Right ventricle myocardium inferior (tissue), 1 donor: ENCODE measurements at places on chromosomes 4 and X. TPM values are rescaled to one million over a fixed set of nuclear protein-coding genes. Genes with fewer than 3 reads are reported as not detected.
A peak's percentile ranks its signal among the peaks of the same experiment; 100 is the strongest.

The ARR3 gene
- total RNA-seq: not detected

The DRP2 gene
- total RNA-seq: not detected

DNA sequence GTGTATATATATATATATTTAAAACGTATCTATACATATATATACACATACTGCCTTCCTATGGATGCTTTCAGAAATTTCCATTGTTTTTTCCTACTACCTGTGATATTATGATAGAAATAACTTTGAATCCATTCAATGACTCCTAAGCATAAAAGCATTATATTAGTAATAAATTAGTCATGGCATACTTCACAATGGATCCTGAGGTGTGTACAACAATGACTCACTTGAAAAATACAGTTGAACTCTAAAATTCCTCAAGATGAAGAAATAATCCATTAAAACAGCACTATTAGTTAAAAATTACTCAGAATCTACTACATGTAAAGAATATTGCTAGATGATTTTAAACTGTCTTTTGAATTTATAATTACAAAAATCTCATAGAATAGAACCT is 201.1 kb downstream of the STPG2 start:
- no peak for DNase-seq

DNA sequence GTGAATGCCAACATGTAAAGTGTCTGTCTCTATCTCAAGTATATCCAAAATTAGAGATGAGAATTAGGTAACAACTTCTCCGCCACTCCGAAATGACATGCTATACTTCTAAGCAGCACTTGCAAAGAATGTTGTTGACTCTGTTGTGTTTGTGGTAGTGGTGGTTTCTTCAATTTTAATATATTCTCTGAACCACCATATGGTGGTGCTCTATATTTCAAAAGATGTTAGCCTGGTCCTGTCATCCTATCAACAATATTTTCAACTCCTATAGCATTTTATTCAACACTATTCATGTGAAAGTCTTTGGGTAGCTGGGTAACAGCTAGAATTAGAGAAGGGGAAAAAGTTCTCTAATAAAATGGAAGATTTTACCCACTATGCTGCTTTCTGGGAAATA is 1622.8 kb upstream of the IGFBP7 start:
- no peak for DNase-seq

DNA sequence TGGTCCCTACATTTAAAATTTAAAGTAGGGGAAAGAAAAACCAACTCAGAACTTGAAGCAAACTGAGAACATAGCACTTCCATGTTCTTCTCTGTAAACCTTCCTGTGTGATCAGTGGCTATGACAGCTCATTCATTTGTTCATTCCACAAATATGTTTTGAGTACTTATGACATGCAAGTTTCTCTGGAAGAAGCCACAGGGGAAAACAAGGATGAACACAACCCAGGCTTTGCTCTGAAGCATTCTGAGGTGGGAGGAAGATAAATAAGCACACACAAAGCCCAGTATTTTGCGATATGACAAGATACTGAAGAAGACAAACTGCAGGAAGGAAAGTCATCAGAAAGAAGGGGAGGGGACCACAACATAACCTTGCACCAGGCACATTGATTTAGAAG is 96.4 kb downstream of the CHIC2 start:
- DNase-seq: no peak

DNA sequence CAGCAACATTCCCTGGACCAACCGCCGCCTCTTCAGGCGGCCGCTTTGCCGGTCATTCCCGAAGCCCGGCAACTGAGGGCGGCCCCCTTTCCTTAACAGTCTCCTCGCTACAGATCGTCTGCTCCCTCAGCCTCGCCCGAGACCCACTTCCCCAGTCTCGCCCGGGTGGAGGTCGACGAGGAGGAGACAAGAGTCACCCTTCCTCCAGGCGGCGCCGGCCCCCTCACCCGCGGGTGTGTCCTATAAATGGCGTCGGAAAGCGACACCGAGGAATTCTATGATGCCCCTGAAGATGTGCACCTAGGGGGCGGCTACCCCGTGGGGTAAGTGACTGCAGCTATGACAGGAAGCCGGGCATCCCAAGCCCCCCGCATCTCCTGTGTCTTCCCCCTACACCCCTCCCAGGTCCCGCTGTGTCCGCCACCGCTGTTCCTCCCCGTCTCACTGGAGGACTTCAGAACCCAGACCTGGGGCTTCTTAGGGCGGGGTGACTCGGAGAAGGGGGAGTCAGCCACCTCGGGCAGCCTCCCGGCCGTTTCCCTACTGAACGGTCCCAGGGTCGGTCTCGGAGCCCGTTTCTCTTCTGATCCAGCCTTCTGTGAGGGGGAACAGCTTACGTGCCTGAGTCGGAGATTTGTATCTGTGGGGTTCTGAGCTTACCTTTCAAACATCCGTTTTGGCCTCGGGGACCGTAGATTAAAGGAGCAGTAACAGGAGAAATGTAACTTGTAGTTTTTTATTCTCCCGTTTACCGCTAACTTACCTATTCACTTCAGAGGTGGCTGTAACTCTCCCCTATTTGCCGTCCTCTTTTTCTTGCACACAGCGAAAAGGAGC is 570 bp downstream of the WDR44 start:
- DNase-seq: peak; percentile 75

GRCh38 chr4:8000721-8001491 is 61.2 kb upstream of the AFAP1 start:
- peak; percentile 62 for DNase-seq

DNA sequence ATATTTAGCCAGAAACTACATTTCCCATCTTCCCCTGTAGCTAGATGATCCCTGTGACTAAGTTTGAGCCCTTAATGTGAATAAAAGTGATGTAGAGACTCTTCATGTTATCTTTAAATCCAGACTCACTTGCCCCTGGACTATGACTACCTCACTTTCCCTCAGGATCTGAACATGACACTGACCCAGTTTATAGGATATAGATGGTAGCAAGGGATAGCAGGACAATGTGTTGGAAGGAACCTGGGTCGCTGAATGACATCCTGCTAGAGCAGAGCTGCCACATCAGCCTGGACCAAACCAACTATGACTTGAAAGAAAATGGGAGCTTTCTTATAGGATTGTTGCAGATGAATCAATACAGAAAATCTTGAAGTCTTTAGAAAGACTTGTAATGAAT is 138.2 kb downstream of the PACRGL start:
- no peak for DNase-seq

DNA sequence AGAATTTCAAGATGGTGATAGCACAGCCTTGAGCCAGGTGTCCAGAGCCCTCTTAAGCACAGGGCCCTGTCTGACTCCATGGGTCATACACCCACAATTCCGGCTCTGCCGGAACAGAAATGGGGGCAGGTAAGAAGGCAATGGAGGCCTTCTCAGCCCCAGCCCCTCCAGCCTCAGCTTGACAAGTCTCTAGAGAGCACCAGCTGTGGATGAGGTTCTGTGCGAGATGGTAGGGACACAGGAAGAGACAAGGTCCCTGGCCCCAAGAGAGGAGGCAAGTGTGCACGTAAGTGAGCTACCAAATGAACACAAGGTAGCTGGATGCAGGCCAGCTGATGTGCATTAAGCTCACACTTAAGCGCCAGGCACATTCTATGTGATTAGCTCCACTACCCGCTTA is 2.4 kb upstream of the PRRG3 start:
- DNase-seq: no peak

- no peak for DNase-seq
These were observed 199.7 kb downstream of the CRLF2 start for GRCh38 chrX:1012678-1013300.

- DNase-seq: no peak
These were observed 19.1 kb upstream of the FRYL start for GRCh38 chr4:48799157-48799556.

DNA sequence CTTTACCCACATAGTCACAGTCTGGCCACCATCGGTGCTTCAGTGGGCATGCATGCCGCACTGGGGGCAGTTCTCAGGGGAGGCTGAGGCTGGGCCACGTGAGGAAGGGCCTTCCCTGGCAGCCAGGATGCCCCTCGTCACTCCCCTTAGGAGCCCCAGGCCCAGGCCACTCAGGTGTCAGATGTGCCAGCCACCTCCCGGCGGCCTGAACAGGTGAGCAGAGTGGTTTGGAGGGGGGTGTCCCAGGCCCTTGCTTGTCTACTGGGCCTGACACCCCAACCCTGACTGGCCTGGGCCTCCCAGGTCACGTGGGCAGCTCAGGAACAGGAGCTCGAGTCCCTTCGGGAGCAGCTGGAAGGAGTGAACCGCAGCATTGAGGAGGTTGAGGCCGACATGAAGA is 12.1 kb downstream of the CCDC22 start:
- no peak for DNase-seq

The F8A2 gene
- total RNA-seq: not detected

- DNase-seq: no peak
These were observed 65.3 kb upstream of the NDUFC1 start for GRCh38 chr4:139367421-139368090.

DNA sequence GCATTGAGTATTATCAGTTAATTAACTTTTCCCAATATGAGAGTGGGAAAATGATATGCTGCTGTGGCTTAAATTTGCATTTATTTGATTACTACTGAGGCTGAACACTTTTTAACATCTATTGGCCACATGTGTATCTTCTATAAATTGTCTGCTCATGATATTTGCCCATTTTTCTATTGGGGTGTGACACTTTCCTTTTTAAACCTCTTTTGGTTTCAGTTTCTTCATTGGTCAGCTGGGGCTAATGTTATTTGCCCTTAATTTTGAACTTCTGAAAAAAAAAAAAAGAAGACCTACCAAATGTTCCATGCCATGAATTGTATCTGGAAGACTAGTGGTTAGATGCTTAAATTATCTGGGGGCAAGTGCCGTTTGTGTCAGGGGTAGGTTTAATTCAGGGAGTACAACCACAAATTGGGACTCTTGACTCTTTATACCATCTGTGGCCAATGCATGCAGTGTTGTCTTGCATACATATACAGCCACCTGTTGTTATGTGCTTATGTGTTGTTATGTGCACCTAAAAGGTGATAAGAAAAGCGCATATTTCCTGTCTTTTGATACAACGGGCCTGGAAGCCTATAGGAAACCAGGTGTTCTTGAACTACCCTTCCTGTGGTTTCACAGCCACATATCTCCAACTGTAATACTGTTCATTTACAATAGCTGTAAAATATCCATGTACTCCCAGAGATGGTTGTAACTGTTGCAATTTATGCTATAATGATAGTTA is 49.0 kb downstream of the SH2D1A start:
- DNase-seq: no peak

GRCh38 chrX:152632445-152633097 is 5.1 kb upstream of the GABRQ start:
- DNase-seq: no peak

DNA sequence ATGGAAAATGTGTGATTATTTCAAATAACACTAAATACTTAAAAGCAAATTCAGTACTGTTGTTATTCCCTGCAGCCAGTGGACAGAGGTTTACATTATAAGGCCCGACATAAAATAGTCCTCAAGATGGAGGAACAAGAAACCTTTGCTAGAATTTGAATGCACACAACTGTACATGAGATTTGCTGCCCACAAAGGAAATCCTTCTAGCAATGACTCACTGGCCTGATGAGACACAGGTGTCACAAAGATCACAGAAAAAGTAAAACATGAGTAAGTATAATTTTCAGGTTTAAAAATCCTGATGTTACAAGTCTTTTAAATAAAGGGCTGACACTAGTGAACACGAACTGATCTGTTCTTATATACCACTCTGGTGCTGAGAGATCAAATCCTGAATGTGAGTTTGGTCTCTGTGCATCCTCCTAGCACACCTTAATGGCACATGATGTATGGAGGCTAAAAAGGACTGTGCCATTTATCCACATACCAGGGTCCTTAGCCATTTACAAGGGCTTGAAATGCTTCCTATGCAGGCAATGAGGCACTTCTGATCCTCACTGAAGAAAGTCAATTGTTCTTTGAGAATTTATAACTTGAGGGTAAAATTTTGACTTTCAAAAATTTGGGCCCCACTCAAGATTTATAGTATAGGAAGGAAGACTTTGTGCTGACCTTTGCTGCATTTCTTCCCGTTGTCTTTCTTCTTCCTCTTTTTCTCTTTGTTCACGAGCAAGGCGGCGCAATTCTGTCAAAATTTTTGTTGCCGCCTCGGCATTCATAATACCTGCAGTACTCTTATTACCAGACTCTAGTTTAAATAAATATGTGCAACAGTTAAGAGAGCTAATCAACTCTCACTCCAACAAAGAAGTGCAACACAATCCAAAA is 23.0 kb downstream of the MAP7D3 start:
- DNase-seq: no peak

- peak; percentile 48 for DNase-seq
These were observed 55.7 kb upstream of the PPARGC1A start for GRCh38 chr4:23945451-23946017.

The GRSF1 gene
- 96.8 TPM for total RNA-seq

The FGF13 gene
- 0.51 TPM for total RNA-seq

- DNase-seq: no peak
These were observed 94.4 kb downstream of the ARHGAP10 start for GRCh38 chr4:147826288-147826646.

The TRPC5OS gene
- not detected for total RNA-seq

The NAT8L gene
- 1.1 TPM for total RNA-seq

GRCh38 chr4:148091896-148092295 is 350.3 kb downstream of the NR3C2 start:
- no peak for DNase-seq

GRCh38 chr4:48187813-48188212 is 53.8 kb upstream of the TXK start:
- no peak for DNase-seq

The ARX gene
- total RNA-seq: not detected

DNA sequence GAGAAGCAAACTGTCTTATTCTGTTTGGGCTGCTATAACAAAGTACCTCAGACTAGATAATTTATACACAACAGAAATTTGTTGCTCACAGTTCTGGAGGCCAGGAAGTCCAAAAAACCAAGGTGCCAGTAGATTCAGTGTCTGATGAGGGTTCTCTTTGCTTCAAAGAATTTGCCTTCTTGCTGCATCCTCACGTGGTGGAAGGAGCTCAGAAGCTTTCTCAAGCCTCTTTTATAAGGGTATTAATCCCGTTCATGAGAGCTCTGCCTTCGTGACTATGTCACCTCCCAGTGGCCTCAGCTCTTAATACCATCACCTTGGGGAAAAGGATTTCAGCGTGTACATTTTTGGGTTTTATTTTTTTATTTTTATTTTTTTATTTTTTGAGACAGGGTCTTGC is 20.1 kb downstream of the CA5B start:
- DNase-seq: no peak
